Inflammatory macrophage treated with lipopolysaccharide for 1 hour (primary cell): ENCODE measurements at places on chromosomes 3 and 15.

GRCh38 chr3:50811893-50812292 is 137.2 kb downstream of the DOCK3 start:
- DNase-seq, result no peak

GRCh38 chr3:17175187-17175807 is 290.5 kb downstream of the PLCL2 start:
- no peak for DNase-seq

GRCh38 chr3:155675094-155675493 is 69.8 kb downstream of the PLCH1 start:
- DNase-seq, result no peak

- peak; percentile 13 for DNase-seq
Measured at GRCh38 chr15:39885099-39885777, 34.8 kb downstream of the GPR176 start.

GRCh38 chr15:70876011-70876410 is 16.2 kb downstream of the THAP10 start:
- DNase-seq, result no peak

GRCh38 chr3:13538520-13539291 is 10.2 kb upstream of the FBLN2 start:
- DNase-seq, result no peak

- DNase-seq, result peak; percentile 59
Measured at GRCh38 chr15:89910891-89911626, 1.7 kb downstream of the ARPIN start.

DNA sequence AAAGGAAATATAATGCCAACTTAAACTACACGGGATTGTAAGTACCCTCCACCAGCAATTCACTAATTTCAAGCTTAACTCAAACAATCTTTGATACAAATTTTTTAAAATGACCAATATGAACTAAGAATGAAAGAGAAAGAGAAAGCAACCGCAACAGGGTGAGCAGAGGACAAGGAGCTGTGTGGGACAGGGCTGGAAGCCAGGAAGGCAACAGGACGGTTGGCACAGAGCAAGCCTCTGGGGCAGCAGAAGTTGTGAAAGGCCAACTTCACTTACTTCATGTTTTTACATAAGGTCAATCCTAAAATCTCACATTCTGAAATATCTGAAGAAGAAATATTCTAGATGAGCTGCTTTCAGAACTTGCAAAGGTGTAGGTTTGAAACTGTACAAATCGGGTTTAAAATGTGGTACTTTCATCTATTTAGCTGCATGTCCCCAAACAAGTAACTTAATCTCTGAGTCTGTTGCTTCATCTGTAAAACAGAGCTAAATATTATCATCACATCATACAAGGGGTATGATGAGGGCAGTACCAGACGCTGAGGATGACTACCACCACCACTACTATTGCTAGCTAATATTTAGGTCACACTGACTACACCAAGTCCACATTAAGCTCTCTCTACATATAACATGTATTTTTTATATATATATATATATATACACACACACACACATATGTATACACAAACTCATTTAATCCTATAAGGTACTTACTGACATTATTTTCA is 101.7 kb downstream of the IGSF11 start:
- DNase-seq, result no peak

DNA sequence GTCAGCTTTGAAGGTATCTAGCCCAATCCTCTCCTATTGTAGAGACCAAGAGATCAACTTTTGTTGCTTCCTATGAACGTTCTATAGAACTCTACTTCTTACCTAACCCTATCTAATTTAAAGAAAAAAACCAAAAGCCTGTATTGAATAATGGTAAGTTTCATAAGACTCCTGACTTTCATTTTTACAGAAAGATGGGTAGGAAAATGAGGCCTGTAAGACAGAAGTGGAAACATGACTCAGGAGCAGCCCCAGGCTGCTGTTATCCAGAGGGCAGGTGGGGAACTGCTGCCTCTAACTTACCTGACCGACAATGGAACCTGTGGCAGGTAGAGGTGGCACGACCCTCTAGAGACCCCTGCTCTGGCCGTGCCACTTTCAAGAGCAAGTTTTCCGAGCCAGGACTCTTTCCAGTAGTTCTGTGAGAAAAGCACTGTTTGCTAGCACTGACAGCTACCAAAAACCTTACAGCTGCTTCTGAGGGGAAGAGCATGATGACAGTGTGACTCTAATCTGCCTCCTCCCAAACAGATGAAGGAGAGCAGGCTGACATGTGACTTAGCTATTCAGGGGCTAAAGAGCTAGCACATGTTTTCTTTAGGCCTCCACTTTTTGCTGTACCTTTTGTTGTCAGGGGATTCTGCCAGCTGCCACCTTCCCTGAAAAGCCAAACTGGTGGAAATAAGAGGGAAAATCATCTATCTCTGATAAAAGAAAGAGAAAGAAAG is 17.5 kb downstream of the POPDC2 start:
- DNase-seq, result peak; percentile 23

DNA sequence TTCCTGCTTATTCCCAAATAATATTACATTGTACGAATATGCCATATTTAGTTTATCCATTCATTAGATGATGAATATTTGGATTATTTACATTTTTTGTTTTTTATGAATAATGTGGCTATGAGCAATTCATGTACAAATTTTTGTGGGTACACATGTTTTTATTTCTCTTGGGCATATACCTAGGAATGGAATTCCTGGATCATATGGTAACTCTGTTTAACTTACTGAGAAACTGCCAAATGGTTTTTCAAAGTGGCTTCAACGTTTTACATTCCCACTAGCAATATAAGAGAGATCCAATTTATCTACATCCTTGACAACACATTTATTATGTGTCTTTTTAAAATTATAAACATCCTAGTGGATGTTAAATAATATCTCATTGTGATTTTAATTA is 362.0 kb upstream of the TMCO5A start:
- no peak for DNase-seq

GRCh38 chr15:80414546-80415357 is 10.6 kb downstream of the ARNT2 start:
- DNase-seq, result no peak

DNA sequence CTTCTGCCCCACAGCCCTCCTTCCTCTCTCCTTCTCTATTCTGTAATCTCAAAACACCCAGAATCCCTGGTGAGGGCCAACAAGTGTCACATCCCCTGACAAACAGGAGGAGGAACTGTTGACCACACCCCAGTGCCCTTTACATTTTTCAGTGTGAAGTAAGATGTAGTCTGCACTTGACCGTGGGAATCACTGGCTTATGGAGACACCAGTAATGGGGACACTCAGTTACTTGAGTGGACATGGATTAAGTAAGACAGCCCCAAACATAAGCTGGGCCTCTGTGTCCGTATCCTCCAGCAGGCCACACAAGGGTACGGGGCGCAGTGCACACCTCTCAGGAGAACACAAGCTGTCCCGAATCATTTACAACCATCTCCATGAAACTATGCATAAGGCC is 28.4 kb upstream of the LIMD1 start:
- peak; percentile 93 for DNase-seq

GRCh38 chr3:143567823-143568222 is 280.4 kb downstream of the SLC9A9 start:
- DNase-seq, result no peak

- no peak for DNase-seq
Measured at GRCh38 chr15:68603216-68603595, 24.4 kb downstream of the CORO2B start.

- peak; percentile 53 for DNase-seq
Measured at GRCh38 chr3:42539871-42540714, 37.6 kb downstream of the VIPR1 start.

GRCh38 chr3:117144853-117145252 is 435.3 kb downstream of the TUSC7 start:
- DNase-seq, result peak; percentile 16

DNA sequence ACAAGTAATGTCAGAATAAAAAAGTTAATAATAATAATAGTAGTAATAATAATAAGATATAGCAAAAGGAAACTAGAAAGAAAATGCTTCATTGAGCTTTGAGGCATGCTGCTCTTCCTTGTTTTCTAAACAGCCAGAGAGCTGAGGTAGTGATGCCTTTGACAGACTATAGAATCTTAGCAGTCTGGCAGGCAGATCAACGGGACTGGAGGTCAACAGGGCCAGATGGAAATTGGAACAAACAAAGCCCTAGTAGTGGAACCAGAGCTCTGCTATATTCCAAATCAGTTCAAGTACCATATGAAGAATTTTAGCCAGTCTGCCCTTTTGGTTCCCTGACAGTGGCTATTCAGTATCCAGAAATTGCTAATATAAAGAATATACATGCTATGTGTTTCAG is 278.6 kb downstream of the NLGN1 start:
- DNase-seq, result no peak

DNA sequence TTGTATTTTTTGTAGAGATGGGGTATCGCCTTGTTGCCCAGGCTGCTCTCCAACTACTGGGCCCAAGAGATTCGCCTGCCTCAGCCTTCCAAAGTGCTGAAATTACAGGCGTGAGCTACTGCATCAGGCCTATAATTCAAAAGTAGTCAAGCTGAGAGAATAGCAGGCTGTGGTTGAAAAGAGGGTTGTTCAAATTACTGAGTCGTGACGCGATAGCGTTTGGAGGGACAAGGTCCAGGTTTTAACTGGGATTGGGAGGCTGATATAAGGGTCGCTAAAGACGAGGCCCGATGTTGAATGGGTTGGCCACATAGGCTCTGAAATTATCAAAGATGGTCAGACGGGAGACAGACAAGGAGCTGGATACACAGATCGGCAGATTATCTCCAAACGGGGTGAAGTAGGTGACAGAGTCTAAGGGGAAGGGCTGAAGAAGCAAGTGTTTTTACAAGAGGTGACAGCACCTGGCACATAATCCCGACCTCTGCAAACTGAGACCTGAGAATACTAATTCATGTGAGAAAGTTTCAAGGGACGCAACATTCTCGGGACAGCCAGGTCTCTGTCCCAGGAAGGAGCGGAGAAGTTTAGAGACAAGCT is 759 bp upstream of the ARID3B start:
- no peak for DNase-seq

GRCh38 chr3:23916152-23916885 is 471 bp downstream of the NKIRAS1 start:
- DNase-seq, result peak; percentile 18

- no peak for DNase-seq
Measured at GRCh38 chr3:134375582-134376384, 1.5 kb upstream of the AMOTL2 start.

DNA sequence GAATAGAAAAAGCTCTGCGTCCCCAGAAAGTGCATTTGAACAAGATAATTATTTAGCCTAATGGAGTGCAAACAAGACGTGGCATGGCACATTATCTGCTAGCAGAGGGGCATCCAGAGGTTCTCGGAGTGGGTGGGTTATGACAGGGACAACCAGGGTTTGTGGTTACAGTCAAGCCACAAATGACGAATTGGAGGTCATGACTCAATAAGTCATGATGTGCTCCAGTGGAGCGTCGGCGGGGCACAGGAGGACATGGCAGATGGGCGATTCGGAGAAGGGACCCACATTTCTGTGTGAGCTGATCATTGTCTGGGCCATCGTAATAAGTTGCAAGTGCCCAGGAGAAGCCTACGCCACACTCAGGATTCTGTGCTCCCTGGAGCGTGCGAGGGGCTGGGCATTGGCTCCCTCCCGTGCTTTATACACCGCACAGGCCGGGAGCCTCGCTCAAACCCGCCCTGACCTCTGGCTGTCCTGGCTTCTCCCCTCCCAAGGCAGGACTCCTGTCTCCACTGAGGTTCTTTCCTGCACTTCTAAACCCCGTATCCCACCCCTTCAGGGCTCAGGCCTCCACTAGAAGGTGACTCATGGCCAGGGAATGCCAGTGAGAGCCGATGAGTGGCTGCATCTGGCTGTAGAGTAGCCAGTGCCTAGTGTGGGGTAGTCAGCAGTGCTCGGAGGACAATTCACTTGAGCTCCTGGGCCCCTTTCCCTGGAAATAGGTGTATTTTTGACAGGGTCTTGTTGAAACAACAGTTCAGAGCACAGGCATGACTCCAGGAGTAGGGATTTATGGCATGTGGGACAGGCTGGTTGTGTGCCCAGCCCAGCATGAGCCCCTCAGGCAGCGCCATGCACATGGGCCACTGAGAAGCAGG is 67.4 kb downstream of the GRIP2 start:
- peak; percentile 64 for DNase-seq

- DNase-seq, result no peak
Measured at GRCh38 chr3:122962149-122962548, 65.4 kb downstream of the SEMA5B start.

DNA sequence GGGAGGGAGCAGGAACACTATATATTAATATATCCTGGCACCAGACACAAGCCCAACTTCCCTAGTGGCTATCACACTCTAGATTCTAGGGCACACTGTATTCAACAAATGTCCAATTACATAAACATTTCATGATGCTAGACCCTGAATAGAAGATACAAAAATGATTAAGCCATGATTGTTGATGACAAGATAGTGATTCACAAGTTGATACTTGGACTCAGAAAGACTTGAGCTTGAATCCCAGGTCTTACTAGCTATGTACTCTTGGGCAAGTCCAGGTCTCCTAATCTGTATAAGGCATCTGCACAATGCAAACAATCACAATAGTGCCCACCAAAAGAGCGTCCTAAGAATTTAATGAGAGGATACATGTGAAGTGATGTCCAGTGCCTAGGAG is 10.0 kb upstream of the SNTN start:
- DNase-seq, result no peak

DNA sequence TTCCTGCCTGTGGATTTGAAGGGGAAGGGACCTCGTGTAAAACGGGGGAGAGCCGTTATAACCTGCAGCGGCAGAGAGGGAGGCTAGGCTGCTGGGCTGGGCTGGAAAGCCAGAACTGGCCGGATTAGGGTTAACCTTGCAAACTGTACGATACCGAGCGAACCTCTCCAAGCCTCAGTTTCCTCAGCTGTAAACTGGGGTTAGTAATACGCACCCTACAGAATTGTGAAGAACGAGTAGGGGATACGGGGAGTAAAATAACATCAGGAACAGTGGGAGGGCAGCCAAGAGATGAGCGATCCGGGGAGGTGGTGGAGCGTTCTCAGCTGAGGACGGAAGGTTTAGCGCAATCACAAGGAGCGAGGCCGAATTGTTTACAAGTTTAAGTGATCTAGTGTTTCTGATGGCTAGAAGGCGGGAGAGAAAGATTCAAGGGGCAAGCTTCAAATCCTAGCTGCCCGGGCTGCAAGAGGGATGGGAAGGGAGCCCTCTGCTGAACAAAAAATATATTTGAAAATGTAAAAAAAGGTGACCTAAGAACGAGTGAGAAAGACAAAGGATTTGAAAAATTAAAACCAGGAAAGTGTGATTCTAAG is 768 bp upstream of the SEMA5B start:
- peak; percentile 62 for DNase-seq

GRCh38 chr15:77096541-77096940 is 25.6 kb upstream of the TSPAN3 start:
- DNase-seq, result no peak

GRCh38 chr15:63380151-63380807 is 1.4 kb downstream of the CA12 start:
- no peak for DNase-seq

GRCh38 chr15:71547011-71547410 is 263.3 kb upstream of the NR2E3 start:
- no peak for DNase-seq

DNA sequence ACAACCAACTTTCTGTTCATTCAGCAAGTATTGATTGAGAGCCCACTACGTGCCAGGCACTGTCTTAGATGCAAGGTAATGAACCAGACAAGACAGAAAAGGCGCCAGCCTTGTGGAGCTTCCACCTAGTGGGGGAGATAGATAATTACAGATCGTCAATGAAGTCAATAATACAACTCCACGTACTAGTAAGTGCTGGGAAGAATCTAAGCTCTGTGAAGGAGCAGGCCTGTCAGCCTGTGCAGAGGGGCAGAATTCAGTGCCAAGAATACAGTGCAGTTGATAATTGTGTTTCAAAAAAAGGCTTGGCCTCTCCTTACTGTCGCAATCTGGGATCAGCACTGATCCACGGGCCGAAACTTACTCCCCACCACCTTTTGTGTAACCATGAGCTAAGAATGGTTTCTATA is 186.3 kb downstream of the FEZF2 start:
- no peak for DNase-seq
